ENCODE measurements at places on chromosomes 4 and X.

- DNase-seq = no peak
Measured at GRCh38 chrX:134782796-134783195, 124.5 kb upstream of the PLAC1 start.

DNA sequence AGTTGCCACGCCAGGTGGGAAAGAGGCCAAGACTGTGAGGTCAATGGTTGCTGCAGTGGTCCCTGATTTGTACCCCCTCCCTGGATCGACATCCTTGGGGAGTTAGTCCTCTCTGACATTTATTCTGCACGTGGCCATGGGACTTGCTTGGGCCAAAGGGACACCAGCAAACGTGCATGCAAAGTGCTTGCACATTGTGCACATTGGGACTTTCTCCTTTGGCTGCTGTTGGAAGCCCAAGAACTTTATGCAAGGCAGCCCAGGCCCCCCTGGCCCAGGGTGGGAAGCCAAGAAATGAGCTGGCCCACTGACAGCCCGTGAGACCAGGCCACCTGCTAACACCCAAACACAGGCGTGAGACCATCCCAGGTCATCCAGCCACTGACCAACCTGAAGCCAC, 38.1 kb downstream of the SLC2A9 start:
- no peak for DNase-seq

DNA sequence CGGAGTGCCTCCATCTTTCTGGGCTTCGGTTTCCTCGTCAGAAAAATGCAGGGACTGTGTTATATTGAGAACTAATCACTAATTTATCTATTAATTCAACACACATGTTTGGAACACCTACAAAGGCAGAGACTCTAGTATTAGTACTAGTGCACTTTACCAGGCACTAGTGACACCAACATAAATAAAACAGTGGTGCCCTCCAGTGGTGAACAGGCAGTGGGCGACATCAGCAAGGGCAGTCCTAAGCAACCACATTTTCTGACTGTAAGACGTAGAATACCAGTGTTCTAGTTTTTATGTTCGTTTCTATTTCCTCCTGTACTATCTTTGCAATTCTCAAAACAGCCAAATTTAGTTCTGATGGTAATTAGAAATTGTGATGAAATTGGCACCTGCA, 69.1 kb upstream of the UCP1 start:
- peak; percentile 51 for DNase-seq

GRCh38 chr4:8589823-8590545, 2.6 kb upstream of the CPZ start:
- DNase-seq = no peak

- no peak for DNase-seq
Measured at GRCh38 chr4:72338060-72338459, 231.0 kb downstream of the ADAMTS3 start.

DNA sequence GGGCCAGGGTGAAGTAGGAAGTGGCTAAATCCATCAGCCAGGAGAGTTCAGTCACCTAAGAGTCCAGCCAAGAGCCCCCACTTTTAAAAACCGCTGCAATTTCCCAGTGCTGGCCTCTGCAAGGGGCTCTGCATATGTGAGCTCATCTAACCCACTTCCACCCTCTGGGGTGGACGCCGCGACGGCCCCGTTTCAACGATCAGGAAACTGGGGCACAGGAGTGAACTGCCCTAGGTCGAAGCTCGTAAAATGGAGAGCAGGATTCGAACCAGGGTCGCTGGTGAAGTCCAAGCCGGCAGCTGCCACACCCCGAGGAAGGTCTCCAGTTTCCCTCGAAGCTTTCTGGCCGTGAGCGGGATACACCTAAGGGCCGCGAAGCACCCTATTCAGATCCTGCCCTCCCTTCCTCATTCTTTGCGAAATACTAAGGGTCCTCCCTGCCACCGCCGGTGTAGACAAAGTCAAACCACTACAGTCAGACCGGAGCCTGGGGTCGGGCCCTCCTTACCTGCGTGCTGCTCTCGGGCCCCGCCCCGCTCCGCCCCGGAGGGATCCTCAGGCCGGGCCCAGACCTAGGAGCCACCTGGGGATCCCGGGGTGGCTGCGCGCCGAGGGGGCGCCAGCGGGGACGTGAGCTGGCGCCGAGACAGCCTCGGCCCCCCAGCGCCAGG, 446 bp downstream of the EVC2 start:
- no peak for DNase-seq

- no peak for DNase-seq
Measured at GRCh38 chr4:186148336-186148975, 42.9 kb upstream of the CYP4V2 start.

DNA sequence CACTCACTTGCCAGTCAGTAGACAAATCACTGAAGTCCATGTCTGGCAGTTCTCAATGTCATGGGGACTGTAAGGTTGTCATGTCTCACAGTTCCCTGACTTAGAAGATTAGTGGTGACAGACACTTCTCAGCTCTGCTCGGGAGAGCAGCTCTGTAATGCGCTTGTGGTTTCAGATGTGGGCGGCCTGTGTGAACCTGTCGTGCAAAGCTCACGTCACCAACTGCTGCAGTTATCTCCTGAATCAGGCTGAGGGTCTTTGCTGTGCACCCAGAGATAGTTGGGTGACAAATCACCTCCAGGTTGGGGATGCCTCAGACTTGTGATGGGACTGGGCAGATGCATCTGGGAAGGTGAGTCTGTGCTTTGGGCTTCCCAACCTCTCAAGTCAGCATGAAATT, at the start of gene IL9R:
TSS of gene IL9R (plus strand) at position 261 of the 400 bp plus-strand sequence. CDS start at position 325, 64 bp downstream.
- peak; percentile 74 for DNase-seq

DNA sequence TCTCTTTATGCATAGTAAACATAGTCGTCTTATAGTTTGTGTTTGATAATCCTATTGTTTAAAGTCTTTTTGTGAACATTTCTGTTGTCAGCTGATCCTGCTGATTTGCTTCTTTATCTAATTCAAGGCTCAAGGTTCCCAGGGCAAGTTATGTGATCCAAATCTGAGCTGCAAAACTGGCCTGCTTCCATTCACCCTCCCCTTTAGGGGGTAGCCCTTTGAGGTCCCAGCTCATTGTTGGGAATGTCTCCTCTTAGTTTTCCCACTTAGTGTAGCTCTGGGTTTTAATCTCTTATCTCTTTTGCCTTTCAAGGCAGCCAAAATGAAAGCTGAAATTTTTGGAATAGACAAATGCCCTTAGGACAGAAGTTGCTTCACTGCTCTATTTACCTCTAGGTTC, 40.2 kb upstream of the MAGED1 start:
- no peak for DNase-seq

- DNase-seq = no peak
Measured at GRCh38 chr4:169634975-169635374, 14.6 kb downstream of the CLCN3 start.

DNA sequence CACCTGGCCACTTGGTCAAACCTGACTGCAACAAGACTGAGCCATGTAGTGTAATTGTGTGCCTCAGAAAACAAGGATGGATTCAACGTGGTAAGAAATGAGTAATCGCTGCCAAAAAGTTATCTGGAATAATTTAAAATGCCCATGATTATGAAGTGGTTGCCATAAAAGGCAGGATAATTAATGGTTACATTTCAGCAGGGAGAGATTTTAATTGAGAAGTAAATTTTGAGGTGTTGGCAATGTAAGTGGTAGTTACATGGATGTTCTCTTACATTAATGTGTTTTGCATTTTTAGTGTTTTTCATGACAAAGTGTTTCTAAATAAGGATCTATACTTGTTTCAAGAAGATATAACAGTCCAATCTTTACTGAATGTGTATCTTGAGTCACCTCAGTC, 15.7 kb downstream of the HAUS3 start:
- no peak for DNase-seq

- DNase-seq = peak; percentile 17
Measured at GRCh38 chr4:158172261-158173258, at the start of gene GASK1B. Gene GASK1B (minus strand): TSS chr4:158173025. CDS start chr4:158171375, 1,650 bp downstream.

- DNase-seq = no peak
Measured at GRCh38 chrX:68938244-68939004, 109.6 kb downstream of the EFNB1 start.

DNA sequence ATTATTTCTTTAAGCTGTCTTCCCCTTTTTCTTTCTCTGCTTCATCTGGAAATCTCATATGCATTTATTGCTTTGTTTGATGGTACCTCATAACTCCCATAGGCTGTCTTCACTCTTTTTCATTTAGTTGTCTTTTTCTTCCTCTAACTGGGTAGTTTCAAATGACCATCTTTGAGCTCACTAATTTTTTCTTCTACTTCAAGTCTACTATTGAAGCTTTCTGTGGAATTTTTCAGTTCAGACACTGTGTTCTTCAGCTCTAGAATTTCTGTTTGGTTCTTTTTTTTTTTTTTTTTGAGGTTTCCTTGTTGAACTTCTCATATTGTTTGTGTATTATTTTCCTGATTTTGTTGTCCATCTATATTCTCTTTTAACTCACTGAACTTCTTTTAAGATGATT, 23.0 kb downstream of the CASK start:
- no peak for DNase-seq

DNA sequence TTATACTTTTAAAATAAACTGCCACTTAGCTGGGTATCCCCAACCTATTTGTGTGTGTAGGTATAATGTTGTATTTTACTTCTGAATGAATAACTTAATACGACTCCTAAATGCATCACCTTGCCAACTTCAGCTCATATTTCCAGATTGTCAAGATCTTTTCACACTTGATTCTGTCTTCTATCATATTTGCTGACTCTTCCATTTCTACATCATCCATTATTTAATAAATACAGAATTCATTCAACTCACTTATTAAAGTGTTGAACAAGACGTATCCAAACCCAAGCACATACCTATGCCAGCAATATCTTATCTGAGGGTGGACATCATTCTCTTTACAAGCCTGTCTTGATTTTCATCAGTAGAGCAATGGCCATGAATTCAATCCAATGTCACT, 91.2 kb upstream of the FAM47C start:
- no peak for DNase-seq

GRCh38 chr4:180189666-180190065, 2053.5 kb upstream of the TENM3 start:
- no peak for DNase-seq

DNA sequence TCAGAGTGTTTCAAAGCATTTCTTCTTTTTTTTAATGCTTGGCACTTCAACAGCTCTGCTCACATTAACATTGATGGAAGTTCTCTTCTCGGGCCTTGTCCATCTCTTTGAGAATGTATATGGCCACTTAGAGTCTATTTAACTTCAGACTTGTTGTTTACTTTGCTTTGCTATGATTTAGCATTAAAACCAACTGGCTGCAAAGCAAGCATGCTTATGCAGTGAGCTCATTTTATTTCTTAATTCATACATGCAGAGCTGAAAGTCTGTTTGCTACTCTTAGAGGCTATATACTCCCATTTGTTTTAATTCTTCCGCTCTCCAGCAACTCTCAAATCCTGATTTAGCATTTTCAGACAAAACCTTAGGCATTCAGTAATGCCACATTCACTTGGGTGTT, 107.6 kb upstream of the PACRGL start:
- no peak for DNase-seq
